ENCODE measurements at places on chromosomes 5 and 9.

GRCh38 chr5:38157024-38157423 lies 101.3 kb upstream of the EGFLAM start:
- no peak for DNase-seq

DNA sequence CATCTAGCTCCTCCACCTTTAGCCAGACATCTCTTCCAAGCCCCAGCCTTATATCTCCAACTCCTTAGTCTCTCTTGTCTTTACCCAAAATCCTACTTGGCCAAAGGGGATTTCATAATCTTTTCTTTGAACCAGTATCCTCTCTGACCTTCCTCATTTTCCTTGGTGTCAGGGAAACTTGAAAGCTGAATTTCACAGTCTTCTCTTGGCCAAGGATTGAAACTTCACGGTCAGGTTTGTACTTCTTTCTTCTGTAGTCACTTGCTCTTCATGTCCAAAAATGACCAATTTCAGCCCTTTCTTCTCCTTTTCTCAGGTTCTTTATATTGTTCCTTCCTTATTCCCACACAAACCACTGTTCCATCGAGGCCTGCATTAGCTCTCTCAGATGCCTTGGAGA lies 473.7 kb upstream of the KLF4 start:
- DNase-seq: no peak

DNA sequence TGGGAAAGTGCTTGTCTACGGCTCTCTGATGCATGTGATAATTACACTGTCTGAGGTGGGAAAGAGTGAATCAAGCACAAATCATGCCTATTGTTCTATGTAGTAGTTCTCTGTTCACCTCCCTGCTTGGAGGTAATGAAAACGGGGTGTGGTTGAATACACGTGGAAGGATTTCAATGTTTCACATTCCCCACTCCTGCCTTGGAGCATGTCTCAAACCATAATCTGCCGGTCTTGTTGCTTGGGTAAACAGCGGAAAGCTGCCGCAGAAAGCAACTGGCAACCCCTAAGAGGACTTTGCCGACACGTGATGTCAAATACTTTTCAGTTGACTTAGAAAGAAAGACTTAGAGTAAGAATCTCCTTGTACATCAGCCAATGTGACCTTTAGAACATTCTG lies 63.5 kb upstream of the MOCS2 start:
- no peak for DNase-seq

GRCh38 chr5:150636391-150637244 lies 3.8 kb upstream of the SYNPO start:
- DNase-seq: no peak

DNA sequence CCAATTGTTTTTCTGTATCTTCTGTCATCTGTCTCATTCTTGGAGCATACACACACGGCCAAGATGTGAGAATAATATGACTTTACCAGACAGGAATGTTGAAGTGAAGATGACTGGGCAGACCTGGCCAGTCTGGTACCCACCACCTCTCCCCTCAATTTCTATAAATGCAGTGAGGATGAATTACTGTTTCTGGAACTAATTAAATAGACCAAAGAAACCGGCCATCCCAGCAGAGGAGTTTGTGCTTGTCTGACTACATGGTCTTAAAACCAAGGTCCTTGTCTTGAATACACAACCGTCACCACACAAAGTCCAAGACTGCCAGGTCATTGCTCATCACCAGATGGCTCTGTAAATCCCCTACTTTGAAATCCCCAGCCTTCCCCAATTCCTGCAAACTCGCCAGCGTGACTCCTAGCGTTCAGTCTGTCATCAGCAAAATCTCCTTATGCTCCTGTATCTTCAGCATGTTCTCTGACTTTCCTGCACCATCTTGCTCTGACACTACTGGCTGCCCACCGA lies 147.2 kb downstream of the PDE4D start:
- no peak for DNase-seq

DNA sequence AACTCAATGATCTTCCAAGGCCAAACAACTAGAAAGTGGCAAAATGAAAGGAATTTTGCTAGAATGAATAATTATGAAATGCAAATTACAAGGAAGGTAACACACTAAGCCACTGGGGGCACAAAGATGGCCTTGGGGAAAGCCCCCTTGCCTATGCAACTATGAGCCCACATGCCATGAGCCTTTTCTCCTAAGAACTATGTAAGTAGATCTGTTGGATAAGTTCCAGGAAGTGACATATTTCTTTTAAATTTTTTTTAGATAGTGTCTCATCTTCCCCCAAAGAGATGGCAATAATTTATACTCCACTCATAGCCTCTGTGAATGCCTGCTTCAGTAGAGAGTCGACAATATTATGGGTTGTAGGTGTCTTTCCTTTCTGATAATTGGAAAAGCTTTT lies 257.8 kb downstream of the AUH start:
- no peak for DNase-seq

DNA sequence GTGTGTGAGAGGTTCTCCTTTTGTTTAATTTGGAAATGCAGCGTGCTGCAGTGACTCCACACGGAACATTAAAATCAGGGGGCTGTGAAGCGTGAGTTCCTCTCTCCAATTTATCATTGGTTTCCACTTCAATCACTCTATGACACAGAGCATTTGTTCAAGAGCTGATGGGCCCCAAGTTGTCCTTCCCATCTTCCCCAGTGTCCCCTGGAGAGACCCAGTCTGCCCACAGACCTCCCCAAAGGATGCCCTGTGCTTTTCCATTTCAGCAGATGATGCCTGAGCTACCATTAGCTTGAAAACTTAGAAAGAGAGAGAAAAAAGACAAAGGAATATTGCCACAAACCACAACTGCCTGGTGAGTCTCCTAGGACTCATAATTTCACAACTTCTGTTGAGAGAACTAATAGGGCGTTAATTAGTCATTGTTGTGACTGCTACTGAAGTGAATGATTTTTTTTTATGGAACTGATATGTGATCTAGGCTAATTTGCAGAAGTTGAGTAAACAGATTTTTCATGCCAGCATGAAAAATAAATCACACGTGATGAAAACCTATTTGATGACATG lies 772.7 kb downstream of the SEMA5A start:
- DNase-seq: no peak

- DNase-seq: no peak
Observed at GRCh38 chr5:176938472-176938871, 39.3 kb upstream of the HK3 start.

DNA sequence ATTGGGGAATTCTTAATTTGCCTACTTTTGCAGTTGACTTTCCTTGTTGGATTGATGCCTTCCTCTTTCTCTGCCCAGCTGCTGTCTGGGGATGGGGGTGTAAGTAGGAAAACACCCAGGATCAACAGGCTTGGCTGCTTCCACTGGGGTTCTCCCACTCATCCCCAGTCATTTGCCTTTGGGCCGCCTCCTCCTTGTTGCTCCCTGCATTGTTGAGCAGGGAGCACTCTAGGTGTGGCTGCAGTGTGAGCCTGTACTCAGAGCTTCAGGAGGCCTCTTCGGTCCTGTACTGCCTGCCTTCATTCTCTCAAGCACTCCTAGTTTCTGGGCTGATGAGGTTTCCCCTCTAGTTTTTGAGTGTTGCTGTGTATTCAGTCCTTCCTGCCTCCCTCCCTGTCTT lies 12.1 kb downstream of the RHOBTB3 start:
- DNase-seq: no peak

DNA sequence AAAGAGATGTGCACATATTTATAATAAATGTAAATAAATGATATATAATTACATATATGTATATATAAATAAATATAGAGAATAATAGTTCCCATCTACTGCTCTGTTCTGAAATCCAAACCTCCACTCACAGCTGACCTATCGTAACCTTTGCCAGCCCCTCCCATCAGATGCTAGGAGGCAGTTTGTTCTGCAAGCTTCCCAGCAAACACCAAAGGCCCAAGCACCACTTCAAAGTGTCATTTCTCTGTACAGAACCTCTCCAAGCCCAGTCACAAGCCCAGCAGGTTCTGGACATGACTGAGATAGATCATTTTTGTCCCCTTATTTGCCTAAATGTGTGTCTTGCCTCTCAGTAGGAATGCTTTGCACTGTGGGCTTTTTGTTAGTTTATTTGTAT lies 62.4 kb downstream of the MFAP3 start:
- DNase-seq: no peak

GRCh38 chr5:156186760-156187159 lies 140.2 kb upstream of the SGCD start:
- no peak for DNase-seq

- DNase-seq: no peak
Observed at GRCh38 chr5:117263231-117263630, 688.6 kb upstream of the SEMA6A start.

DNA sequence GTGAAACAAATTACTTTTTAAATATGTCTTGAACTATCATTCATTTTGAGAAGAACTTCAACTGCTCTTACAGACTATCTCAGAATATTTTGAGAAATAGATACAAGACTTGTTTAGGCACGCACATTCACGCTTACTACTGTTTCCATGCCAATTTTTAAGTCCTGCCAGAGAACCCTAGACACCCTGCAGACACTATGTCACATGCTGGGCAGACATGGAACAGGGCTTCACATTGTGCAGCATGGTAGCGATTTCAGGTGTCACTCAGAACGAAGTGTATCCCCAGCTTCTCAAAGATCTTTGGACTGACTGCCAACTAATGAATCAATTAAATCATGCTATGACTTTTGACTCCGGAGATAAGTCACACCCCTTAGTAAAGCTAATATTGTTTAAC lies 128.7 kb upstream of the SLC27A6 start:
- DNase-seq: no peak

DNA sequence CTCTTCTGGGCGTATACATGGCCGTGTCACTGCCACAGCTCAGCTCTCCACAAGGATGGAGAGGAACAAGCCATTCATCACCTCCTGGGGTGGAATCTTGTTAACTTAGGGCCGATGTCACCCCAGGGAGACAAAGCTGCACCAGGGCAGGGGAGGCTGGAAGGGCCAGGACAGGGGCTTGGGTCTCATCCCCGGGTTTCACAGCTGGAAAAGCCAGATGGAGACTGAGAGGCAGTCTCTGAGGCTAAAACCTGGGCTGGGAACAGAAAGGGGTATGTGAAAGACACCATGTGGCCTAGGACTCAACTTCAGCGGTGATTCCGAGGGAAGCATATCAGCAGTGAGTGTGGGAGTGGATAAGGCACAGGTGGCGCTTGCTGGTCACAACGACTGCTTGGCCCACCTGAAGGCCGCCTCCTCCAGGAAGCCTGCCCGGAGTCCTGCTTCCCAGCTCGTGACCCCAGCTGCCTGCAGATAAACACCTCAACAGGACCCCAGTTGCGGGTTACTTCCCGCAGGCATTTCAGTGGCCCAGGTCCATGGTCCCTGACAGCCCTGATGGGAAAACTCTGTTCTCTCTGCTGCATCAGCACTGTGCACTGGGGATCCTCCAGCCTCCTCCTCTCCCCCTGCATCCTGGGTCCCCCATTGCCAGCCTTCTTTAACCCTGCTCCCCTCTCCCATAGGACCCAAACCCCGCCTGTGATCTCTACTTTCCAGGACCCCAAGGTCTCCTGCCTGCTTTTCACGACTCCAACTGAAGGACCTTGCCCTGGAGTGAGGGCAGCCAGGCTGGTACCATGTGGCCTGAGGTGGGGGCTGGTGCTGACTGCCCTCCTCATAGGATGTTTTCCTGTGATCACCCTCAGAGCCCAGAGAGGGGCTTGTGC lies 51.7 kb upstream of the FCN1 start:
- no peak for DNase-seq

- DNase-seq: peak; percentile 51
Observed at GRCh38 chr5:56094579-56095361, 100.0 kb upstream of the IL6ST start.

DNA sequence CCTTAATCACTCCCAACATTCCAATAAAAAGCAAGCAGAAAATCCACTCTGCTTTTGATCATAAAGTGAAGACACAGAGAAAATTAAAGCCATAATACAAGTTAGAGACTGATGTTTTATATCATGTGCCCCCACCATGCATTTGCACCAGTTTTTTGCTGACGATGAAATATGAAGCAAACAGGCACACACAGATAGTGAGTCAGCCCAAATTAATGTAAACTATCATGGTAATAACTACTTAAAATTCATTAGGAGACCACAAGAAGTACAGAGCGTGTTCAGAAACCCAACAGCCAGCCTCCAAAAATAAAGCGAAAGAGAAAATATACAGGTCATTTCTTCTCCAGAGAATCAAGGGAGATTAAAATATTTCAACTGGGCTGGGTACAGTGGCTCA lies 46.4 kb upstream of the KDM4C start:
- no peak for DNase-seq

DNA sequence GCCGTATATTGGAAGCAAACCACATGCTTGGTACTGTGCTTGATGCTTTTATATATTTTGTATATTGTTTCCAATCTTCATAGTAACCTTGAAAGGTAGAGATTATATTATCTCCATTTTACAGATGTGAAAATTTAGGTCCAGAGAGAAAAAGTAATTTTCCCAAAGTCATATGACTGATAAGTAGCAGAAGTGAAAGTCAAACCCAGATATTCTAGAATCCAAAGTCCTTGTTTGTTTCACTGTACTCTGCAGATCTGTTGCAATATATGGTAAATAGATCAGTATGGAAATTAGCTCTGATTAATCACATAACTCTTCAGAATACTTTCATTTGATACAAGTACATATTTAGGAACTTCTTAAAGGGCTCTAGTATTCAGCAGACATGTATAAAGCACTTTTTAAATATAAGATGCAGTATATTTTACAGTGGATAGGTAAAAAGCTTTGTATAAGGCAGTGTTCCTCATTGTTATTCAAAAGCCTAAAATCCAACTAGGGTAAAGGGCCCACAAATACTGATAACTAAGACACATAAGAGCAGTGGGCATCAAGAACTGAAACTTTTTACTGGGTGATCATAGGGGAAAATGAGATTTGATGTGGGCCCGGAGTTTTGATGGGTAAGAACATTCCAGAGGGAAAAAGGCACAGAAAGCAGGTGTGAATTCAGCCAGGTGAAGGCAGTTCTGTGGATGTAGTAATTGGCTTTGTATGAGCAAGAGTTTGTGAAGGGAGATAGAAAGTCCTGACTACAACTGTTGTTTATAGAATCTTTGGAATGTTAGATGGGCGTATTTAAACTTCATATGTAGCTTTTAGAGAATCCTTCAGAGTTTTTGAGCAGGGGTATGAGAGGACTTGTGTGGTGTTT lies 25.0 kb downstream of the NDFIP1 start:
- DNase-seq: no peak

DNA sequence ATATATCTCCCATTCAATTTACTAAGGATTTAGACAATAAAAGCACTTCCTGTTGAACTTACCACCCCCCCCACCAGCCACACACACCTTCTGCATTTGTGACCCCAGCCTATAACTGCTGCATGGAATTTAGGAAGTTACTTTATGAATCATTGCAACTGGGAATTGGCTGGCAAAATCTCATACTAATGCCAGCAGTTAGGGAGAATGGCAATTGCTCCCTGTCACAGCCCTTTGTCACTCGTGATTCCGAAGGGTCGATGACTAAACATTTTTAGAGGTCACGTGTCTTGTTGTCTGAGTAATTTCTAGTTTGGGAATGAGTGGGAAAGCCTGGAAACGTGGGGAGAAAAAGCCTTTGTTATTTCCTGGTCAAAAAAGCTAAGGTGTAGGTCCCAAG lies 46.6 kb upstream of the PCA3 start:
- DNase-seq: no peak

All from stimulated activated CD4-positive, alpha-beta T cell treated with anti-CD3 and anti-CD28 coated beads, Interleukin-1b, Interleukin-23, amount 100 ng/mL, for 1 hour (primary cell).